ENCODE measurements at places on chromosomes 6 and 20. TPM values are rescaled to one million over a fixed set of nuclear protein-coding genes. Genes with fewer than 3 reads are reported as not detected.

Gene DSTN
- total RNA-seq = 221 TPM

Gene ATP9A
- total RNA-seq = 22.4 TPM

Gene PROKR2
- total RNA-seq = not detected

Gene HLA-DRA
- total RNA-seq = not detected

- H3K27me3 ChIP-seq = no peaks in the 10 kb centered on the region
- peak overlapping the region; percentile 58 for H3K4me3 ChIP-seq
- peaks cover 3% of the 10 kb centered on the region for H3K36me3 ChIP-seq
- peak; percentile 98 for DNase-seq
Observed at GRCh38 chr6:165987483-165988301, 180.0 kb downstream of the TBXT start.

- DNase-seq = peak; percentile 21
- peak overlapping the region; percentile 94 for H3K27ac ChIP-seq
- peak overlapping the region; percentile 94 for H3K4me3 ChIP-seq
- H3K4me1 ChIP-seq = peaks cover 3% of the 10 kb centered on the region
- H3K36me3 ChIP-seq = no peaks in the 10 kb centered on the region
- no peaks in the 10 kb centered on the region for H3K27me3 ChIP-seq
Observed at GRCh38 chr6:13712599-13712898, 914 bp upstream of the RANBP9 start.

DNA sequence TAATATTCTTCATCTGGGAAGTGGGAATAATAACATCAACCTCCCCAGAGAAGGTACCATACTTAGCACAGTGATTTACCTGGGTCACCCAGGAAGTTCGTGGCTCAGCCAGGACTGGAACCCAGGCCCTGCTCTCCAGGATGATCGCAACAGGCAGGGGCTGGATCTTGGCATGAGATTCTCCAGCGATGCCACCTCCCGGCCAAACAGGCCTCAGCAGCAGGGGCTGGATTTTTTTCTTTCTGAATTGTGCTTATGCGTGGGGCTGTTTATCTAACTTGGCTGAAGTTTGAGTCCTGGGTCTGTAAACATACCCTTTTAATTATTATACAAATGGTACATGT lies 129.5 kb upstream of the PTPN1 start:
- no peak overlapping the region for H3K4me3 ChIP-seq
- DNase-seq = peak; percentile 65
- H3K4me1 ChIP-seq = peaks cover 19% of the 10 kb centered on the region
- H3K27ac ChIP-seq = no peak overlapping the region

DNA sequence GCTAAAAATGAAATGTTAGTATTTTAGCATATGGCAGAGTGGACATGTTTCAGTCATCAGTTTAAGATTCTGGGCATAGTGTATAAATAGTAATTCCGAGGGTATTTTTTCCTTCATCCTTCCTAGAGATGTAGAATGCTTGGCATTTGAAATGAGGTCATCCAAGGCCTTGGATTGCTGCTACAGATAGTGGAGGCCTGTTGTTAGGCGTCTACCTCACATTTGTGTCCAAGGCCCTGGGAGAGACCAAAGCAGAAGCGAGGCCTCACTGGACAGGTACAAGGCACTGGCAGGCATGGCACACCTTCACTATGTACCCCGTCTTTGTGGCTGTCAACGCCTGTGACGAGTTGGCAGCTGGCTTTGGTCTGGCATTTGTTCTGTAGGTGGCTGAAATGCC lies 58.0 kb downstream of the DTD1 start:
- H3K36me3 ChIP-seq = no peaks in the 10 kb centered on the region
- H3K4me3 ChIP-seq = no peak overlapping the region
- H3K27ac ChIP-seq = no peak overlapping the region
- no peaks in the 10 kb centered on the region for H3K27me3 ChIP-seq

- peaks cover 5% of the 10 kb centered on the region for H3K4me1 ChIP-seq
- H3K27ac ChIP-seq = peak overlapping the region; percentile 12
- DNase-seq = peak; percentile 47
- H3K4me3 ChIP-seq = no peak overlapping the region
- no peaks in the 10 kb centered on the region for H3K36me3 ChIP-seq
- no peaks in the 10 kb centered on the region for H3K27me3 ChIP-seq
Observed at GRCh38 chr6:141484711-141485110, 648.0 kb upstream of the GJE1 start.

- H3K27ac ChIP-seq = no peak overlapping the region
- H3K4me1 ChIP-seq = no peaks in the 10 kb centered on the region
- H3K4me3 ChIP-seq = no peak overlapping the region
- no peaks in the 10 kb centered on the region for H3K36me3 ChIP-seq
- DNase-seq = no peak
Observed at GRCh38 chr6:153698637-153699036, 340.4 kb upstream of the OPRM1 start.

DNA sequence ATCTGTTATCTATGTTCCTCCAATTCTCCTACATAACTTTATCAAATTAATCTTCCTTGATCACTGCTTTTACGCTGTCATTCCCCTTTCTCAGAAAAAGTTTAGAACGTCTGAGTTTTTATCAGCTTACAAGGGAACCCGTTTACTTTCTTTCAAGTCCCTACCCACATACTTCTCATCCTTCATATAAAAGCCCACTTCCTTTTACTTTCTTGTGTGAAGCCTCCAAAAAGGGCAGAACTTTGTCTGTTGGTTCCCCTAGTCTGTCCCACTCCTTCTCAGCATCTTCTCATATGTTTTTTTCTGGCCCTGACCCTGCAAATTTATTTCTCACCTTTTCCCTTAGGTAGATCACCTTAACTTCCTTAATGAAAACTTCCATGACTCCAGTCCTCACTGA lies 106.1 kb downstream of the TFAP2B start:
- no peak overlapping the region for H3K27ac ChIP-seq
- no peak for DNase-seq
- H3K4me1 ChIP-seq = no peaks in the 10 kb centered on the region
- no peaks in the 10 kb centered on the region for H3K27me3 ChIP-seq

- no peak for DNase-seq
- H3K27me3 ChIP-seq = no peaks in the 10 kb centered on the region
- no peak overlapping the region for H3K4me3 ChIP-seq
- H3K36me3 ChIP-seq = no peaks in the 10 kb centered on the region
- H3K27ac ChIP-seq = no peak overlapping the region
Observed at GRCh38 chr20:24149175-24149574, 160.6 kb upstream of the GGTLC1 start.

GRCh38 chr6:43981363-43981990 lies 145.8 kb downstream of the MRPL14 start:
- DNase-seq = no peak
- no peak overlapping the region for H3K4me3 ChIP-seq
- no peaks in the 10 kb centered on the region for H3K36me3 ChIP-seq
- H3K4me1 ChIP-seq = peaks cover 11% of the 10 kb centered on the region
